ENCODE measurements at places on chromosomes 4 and X.
A peak's percentile ranks its signal among the peaks of the same experiment; 100 is the strongest.

GRCh38 chr4:82192017-82192673 lies 181.6 kb downstream of the HNRNPD start:
- no peak for DNase-seq

DNA sequence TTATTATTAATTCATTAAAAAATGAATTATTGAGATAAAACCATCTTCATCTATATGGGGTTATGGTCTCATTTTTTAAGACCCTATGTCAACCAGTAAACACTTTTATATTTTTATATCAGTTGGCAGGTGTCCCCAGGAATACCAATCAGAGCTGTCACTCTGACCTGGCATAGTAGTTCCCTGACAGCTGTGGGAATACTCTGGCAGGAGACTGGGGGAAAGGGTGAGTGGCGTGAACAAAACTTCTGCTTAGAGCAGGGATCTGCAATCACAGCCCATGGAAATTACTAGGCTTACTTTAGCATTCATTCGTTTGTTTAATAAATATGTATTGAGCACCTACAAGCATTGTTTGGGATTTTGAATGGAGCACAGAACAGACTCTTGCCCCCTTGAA lies 254.1 kb upstream of the KLF3 start:
- no peak for DNase-seq

DNA sequence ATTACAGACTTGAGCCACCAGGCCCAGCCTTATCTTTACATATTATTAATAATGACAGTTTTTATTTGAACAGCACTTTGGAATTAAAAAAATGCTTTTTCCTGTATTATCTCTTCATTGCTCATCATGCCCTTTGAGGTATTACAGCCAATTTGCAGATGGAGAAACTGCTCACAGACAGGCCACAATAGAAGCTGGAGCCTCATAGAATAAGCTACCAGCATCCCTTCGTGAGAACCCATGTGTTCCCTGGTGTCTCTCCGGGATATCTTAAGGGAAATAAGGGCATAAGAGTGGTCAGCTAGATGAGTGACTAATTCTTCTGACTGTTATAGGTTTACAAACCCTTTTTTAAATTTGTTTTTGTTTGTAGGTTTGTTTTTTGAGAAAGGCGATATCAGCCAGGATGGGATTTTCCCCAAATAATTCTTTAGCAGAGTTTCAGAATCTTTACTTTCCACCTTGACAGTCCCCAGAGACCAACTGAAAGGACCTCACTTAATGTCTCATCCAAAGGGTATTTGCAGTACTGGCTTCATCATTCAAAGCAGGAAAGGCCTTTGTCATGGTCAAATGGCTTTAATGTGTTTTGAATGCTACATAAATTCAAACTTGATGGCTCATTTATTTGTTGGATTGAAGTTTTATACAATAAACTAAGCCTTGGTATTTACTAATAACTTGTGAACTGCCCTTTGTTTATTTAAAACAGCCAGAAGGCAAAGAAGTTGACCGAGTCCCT lies 48.0 kb upstream of the SOD3 start:
- DNase-seq: no peak

GRCh38 chrX:150012647-150013381 lies 74.5 kb upstream of the EOLA2 start:
- DNase-seq: no peak

DNA sequence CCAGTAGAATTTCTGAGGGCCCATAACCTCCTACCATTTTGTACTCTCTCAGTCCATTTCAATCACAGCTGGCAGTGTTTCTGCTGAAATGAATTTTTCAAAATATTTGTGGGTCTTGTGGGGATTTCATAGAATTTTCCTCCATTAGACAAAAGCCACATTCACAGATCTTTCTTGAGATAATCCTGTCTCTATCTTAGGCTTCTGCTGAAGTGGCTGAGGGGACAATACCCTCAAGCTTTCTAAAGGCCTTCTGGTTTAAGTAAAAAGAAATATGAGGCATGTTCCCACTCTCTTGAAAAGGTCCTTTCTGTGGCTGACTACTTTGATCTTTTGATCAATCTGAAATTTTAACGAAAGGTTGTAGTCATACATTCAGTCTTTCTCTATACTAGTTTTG lies 1930.0 kb upstream of the AGA start:
- DNase-seq: no peak

GRCh38 chrX:82757614-82758013 lies 750.5 kb upstream of the POU3F4 start:
- DNase-seq: no peak

- no peak for DNase-seq
Measured at GRCh38 chr4:56699537-56700105, 18.5 kb upstream of the HOPX start.

DNA sequence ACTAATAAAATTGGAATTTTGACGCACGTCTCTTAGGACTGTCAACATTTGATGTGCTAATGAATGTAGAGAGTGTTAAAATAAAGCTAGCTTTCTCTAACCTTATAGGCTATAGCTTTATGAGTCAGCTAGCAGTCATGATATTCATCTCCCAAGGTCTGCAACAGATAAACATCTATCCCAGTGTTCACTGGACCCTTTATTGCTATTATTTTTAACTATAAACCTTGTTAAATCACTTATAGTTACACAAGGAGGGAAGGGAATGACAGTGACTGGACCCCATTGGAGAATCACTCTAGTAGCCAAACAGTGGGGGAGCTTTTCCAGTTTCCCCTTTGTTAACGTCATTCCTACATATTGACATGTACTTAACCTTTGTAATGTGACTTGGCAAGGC lies 67.9 kb upstream of the SHISA3 start:
- no peak for DNase-seq

- DNase-seq: peak; percentile 14
Measured at GRCh38 chrX:41085512-41085877, 250 bp downstream of the USP9X start.

GRCh38 chr4:119690871-119691270 lies 62.3 kb upstream of the PDE5A start:
- no peak for DNase-seq

- DNase-seq: no peak
Measured at GRCh38 chr4:53026233-53026632, 164.1 kb downstream of the RASL11B start.

DNA sequence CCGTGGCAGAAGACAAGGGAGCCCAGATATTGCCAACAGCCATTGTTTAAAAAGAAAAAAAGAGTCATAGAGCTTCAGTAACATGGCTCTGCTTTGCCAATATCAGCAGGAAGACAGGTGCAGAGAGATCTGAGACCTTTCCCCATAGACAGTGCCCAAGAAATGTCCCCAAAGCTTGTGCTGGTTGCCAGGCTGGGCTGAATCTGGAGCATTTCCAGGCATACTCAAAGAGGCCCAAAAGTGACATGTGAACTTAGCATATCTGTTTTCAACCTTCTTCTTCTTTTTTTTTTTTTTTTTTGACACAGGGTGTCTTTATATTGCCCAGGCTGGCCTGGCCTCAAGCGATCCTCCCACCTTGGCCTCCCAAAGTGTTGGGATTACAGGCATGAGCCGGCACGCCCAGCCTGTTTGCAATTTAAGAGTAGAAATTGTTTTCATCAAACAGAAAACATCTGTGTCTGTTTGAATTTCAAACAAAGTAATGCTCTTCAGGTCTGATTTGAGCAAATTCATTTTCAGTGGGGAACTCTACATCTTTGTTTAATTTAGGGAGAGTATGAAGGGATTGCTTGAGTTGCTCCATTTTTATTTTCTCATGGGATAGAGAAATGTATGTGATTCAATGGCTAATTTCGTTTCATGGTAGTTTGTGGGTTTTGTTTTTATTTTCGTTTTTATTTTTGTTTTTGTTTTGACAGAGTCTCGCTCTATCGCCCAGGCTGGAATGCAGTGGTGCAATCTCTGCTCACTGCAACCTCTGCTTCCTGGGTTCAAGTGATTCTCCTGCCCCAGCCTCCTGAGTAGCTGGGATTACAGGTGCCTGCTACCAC lies 56.6 kb upstream of the RBM47 start:
- DNase-seq: no peak

- no peak for DNase-seq
Measured at GRCh38 chr4:168384437-168385141, 66.0 kb upstream of the DDX60 start.

DNA sequence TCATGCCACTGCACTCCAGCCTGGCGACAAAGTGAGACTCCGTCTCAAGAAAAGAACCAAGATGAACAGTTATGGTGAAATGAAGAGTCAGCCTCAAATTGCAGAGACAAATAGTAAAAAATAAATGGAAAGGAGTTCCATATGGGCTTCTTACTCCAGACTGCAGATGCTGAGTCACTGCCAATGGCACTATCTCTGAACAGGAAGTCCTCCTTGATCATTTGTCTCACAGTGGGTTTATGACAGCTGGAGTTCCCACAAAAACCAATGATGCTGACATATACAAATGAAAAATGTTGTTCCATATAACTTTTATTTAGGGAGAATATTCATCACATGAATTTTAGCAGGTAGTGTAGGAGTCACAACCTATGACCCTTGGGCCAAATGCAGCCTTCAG lies 631.6 kb downstream of the PCDH18 start:
- DNase-seq: no peak

DNA sequence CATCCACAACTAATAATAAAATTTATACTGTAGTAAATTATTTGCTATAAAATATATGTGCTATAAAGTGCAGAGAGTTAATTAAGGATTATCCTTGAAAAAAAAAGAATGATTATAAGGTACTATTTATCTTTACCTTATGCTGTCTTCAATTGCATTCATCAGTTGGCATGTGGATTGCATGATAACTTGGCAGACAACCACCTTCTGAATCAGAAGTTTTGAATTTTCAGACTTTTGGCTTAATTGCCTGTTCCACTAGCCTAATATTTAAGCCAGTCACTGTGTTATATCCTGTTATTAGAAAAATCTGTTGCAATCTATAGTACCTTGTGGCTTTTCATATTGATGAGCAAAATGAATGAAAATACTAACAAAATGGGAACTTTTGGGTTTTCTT lies 1040.3 kb upstream of the PCDH10 start:
- no peak for DNase-seq

- DNase-seq: no peak
Measured at GRCh38 chrX:1885116-1885515, 270.3 kb downstream of the ASMT start.

DNA sequence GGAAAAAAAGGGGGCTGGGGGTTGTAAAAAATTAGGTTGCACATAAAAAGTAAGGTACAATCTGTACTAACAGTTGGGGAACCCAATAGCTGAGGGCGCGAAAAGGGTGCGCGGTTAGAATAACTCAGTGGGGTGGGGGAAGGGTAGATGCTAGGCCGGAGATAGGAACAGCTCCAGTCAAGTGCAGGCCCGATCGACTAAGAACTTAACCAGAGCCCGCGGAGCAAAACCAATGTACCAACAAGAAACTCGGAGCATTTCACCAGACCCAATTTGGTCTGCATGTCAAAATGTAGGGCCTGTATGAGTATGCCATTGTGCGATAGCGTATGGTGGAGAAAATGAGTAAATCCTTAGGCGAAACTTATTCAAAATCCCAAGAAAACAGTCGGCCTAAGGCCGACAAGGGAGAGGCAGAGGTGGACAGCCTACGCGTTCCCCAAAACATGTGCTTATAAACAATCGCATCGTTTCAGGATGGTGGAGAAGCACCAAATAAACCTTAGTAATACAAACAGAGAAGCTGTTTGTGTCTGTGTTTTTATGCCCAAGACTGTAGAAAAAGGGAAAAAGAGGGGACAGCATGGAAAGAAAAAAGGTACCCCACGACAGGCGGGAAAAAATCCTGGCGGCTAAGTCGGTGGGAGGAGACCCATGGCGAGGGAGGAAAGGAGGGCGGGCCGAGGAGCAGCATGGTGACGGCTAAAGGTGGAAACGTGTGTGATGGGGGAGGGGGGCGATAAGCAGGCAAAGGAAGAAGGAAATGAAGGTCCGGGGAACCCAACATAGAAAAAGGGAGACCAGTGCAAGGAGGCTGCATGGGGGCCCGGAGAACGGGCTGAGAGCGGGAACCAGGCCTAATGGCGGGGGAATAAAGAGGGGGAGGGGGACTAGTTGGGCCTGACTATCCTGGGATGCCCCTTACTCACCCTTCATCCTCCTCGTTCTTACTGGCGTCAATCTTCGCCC lies 990 bp downstream of the HNRNPD start:
- DNase-seq: peak; percentile 40

DNA sequence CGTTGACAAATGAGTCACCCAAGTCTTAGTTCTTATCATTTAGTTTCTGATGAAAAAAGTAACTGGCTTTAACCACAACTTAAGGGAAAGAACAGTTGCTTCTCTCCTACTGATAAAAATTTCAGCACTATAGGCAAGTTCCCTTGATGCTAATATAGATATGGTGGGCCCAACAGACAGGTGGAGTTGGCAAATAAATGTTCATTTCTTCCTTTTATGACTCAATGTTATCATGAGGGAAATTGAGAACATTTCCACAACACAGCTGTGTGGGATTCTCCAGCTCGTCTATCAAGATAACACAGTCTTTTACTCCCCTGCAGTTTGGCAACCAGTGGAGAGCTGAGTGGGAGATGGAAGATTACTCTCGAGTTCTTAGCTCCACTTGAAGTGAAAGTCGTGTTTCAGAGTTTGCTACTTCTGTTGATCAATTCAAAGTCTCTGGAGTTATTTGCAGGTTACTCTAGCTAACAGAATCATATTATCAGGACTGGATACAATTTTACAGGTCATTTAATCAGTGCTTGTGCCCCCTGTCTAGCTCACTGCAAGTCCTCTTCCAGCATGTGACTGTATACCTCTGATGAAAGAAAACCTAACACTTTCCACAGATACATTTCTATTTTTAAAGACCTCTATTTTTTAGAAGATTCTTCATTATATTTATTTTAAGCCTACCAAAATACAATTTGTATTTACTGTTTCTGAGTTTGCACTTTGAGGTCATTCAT lies 270.6 kb upstream of the GK2 start:
- DNase-seq: no peak

DNA sequence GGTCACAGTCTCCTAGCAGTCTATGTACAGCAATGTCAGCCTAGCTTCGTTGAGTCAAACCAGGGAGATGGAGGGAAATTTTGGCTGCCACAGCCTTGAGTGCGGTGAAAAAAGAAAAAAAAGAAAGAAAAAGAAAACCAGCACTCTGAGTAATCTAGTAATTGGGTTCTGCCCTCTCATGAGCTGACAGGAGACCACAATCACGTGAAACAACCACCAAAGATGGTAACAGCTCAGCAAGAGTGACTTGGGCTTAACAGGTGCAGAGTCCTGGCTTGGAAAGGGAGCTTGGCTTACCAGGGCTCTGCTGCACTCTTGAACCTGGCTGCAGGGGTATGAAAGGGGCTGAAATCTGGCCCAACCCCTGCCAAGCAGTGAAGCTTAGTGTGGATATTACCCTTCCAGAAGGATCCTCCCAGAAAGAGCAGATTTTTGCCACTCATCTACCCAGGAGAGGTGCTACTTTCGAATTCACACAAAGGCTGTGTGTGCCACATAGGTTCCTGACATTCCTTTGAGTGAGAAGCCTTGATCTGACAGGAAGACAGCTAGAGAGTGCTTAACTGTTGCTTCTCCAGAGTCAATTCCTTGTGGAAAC lies 350.3 kb downstream of the PTTG2 start:
- peak; percentile 23 for DNase-seq

- no peak for DNase-seq
Measured at GRCh38 chr4:105243446-105243845, 96.8 kb downstream of the TET2 start.
